ENCODE measurements at places on chromosomes 3 and 15. TPM values are rescaled to one million over a fixed set of nuclear protein-coding genes. Genes with fewer than 3 reads are reported as not detected.

DNA sequence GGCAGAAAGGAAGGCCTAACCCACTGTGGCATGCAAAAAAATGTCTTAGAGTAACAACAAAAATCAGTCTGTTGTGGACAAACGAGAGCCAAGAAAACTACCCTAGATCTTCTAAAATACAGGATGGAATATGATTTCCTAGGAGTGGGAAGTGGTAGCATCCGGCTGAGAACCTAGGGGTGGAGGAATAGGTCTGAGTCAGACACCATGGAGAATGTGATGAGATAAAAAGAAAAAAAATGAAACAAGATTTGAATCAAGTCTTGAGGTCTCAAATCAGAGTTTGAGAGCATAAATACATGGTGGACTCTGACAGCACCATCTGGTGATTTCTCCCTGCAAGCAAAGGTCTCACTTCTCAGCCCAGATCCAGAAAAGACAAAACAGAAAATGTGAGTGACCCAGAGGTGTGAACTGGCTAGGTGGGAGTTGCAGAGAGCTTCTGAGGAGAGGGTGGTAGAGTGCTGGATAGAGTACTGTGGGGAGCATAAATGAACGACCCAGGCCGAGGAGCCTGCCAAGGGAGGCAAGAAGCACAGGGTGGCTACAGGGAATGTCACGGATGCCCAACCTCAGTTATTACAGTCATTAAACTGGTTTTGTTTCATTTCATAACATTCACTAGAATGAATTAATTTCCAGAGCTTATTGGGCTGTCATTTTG, 27.6 kb upstream of the VEPH1 start:
- no peak for DNase-seq

DNA sequence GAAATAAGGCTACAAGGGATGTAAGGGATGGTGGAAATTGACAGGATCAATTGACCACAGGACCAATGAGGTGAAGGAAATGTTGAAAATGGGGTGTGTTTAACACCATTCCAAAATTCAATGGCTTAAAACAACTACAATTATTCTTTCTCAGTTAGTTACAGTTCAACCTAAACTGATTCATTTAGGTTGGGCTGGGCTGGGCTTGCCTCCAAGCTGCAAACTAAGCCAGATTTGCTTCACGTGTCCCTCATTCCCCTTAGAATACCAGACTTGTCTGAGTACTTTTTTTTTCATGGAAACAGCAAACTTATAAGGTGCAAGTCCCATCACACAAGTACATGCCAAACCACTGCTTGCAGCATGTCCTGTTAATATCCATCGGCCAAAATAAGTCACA, 280.1 kb downstream of the NEK10 start:
- no peak for DNase-seq

DNA sequence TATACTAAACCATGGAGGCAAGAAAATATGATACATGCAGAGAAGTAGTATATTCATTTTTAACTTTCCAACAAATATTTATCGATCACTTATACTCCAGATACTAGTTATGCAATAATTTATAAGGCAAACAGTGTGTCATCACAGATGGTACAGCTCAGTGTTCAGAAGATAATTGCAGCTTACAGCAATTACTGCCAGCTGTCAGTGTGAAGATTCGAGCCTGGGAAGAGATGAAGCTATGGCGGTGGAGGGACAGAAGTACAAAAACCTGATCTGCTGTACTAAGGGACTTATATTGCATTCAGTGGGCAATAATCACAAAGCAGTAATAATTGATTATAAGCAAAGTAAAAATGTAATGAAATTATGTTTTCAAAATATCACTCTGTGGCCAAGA, 170.6 kb upstream of the EPHA3 start:
- no peak for DNase-seq

- no peak for DNase-seq
Observed at GRCh38 chr3:3141939-3142338, 15.2 kb downstream of the TRNT1 start.

DNA sequence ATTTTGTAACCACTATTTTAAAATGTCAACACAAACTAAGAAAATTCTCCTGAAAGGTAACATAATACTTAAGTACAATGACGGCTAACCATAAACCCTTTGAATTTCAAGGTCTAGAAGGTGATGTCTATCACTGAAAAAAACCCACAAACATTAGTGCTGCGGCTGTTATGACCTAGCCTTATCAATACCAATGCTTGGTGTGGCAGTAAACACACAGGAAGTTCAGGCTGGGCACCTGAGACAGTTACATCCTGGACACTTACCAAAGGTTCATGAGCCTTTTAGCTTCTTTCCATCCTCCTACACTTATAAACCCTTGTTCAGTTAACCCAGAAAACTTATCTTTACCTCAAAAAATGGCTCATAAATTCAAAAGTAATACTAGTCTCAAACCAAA, 5.8 kb downstream of the HSPBAP1 start:
- DNase-seq: no peak

DNA sequence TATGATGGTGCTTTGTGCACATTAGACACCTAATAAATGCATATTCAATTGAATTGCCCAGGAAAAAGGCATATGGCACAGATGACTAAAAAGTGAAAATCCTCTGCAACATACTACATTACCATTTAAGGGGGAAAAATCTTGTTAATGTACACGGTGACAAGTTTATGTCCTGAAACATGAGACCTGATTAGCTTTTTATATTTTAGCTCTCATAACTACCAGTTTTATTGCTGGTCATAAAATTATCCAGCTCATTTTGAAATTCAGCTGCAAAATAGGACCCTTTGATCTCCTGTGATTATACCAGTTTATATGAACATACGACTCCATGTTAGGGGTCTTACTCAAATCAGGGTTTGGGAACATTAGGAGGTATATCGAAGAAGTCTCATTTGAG, 684.6 kb upstream of the CCDC54 start:
- no peak for DNase-seq

DNA sequence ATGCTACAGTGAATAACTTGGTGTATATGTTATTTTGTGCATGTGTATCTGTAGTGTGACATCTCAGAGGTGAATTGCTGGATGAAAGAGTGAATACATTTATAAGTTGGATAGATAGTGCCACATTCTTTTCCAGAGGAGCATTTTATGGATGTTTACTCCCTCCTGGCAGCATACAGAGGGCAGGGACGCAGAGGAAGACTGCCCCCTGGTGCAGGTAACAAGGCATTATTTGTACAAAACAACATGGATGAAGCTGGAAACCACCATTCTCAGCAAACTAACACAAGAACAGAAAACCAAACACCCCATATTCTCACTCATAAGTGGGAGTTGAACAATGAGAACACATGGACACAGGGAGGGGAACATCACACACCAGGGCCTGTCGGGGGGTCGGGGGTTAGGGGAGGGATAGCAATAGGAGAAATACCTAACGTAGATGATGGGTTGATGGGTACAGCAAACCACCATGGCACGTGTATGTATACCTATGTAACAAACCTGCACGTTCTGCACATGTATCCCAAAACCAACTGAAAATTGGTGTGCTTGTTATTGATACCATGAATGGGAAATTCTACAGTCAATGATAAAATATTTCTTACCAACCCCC, 57.9 kb upstream of the CTXND1 start:
- DNase-seq: peak; percentile 36

GRCh38 chr3:79285380-79285779, 482.4 kb downstream of the ROBO1 start:
- no peak for DNase-seq

- no peak for DNase-seq
Observed at GRCh38 chr3:45640091-45640507, 45.5 kb downstream of the LIMD1 start.

DNA sequence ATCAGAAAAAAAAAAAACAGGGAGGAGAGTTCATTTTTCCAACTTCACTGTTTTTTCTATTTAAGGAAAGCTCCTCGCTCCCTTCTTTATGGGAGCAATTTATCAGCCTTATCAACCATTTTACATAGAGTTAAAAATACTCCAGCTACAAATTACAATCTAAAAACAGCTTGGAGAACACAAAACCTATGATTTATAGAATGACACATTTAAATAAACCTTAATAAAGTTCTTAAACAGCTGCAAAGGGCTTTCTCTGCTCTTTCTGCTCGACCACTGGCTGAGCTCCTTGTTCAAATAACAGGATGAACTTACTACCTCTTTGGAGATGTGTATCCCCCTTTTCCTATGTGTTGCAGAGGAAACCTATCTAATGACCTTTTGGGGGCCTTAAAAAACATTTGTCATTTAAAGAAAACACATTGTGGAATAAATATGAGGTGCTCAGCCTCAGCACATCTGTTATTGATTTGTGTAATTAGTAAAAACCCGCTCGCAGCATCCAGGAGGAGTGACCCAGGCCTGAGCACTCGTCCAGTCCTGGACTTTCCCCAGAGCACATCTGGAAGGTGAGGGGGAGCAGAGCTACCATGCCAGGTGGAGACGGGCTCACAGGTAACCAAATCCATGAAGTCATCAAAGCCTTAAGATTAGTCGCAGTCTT, 231.2 kb downstream of the ATP8B4 start:
- no peak for DNase-seq

- DNase-seq: no peak
Observed at GRCh38 chr3:40845447-40845846, 320.7 kb downstream of the ZNF621 start.

DNA sequence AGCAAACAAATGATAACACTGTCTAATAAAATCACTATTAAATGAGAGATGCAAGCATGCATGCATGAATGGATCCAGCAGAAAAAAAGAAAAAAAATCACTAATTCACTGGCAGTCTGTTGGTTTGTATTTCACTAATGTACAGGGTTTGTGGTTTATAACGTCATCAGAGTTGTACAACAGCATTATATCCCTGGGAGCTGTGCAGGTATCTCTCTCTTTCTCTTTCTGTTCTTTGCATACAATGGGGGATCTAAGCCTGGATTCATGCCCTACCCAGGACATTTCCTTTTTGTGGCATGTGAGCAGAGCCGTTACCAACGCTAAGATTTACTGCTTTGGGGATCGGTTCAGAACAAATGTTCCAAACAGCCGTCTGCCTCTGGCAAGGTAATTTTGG, 229.5 kb downstream of the SOX2 start:
- DNase-seq: no peak

DNA sequence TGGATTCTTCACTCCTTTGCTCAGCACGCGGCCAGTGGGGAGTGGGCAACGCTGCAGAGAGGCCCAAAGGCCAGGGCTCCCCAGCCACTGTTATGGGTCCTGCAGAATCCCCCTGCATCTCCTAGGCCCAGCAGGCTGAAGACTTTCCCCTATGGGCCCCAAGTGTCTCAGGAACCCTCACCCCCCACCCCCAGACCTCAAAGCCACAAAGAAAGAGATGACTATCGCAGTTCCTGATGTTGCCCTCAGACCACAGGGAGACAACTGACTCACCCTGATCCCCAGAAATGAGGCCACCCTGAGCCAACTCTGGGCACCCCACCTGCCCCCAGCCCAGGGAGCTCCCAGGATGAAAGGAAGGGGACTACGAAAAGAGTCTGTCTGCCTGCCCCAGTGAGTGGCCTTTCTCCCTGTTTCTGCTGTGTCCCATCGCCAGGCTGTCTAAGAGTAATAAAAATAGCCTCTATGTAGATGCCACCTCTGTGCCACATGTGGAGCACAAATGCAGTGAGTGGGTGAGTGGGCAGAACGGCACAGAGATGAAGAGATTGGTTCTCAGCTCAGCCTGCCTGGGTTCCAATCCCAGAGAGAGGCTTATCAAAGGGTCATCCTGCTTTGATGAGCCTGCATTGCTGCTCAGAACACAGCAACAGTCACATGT, 283.0 kb downstream of the UACA start:
- DNase-seq: no peak

DNA sequence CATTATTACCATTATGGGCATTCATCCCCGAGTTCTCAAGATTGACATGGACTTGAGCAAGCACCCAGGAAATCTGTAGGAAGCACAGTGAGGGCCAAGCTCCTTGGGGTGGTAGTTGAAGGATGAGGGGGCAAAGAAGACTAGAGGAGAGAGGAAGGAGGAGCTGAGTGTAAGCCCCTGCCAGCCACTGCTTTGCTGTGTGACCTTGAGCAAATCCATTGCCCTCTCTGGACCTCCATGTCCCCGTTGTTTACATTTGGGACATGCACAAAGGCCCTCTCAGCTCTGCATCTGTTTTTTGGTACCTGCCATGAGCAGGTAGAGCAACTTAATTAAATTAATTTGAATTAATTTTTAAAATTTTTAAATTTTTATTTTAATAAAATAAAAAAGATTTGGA, 33.5 kb upstream of the SLC6A6 start:
- no peak for DNase-seq

- DNase-seq: no peak
Observed at GRCh38 chr3:12400616-12401194, 83.6 kb upstream of the TSEN2 start.

- no peak for DNase-seq
Observed at GRCh38 chr15:41502795-41503668, 9.4 kb downstream of the ITPKA start.

- DNase-seq: no peak
Observed at GRCh38 chr3:98462901-98463300, at the start of gene OR5K1. TSS of gene OR5K1 (plus strand) at chr3:98463201. CDS start at chr3:98469577, 6,376 bp downstream.

DNA sequence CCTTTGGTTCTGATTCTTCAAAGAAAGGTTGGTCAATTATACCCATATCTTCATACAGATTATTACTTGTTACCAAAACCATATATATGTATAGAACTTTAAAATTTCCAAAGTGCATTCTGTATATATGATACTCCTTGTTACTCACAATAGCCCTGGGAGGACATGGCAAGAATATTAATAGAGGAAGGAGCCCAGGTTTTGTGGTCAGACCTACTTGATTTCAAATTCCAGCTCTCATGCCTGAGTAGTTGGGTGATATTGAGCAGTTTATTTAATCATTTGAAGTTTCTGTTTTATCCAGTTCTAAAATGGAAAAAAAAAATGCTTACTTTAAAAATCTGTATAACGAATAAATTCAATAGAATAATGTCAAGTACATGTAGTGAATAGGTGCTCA, 2.5 kb downstream of the IL1RAP start:
- no peak for DNase-seq

- no peak for DNase-seq
Observed at GRCh38 chr3:53807117-53807810, 39.0 kb downstream of the CHDH start.

- DNase-seq: no peak
Observed at GRCh38 chr3:195078891-195079440, 192.0 kb downstream of the XXYLT1 start.

DNA sequence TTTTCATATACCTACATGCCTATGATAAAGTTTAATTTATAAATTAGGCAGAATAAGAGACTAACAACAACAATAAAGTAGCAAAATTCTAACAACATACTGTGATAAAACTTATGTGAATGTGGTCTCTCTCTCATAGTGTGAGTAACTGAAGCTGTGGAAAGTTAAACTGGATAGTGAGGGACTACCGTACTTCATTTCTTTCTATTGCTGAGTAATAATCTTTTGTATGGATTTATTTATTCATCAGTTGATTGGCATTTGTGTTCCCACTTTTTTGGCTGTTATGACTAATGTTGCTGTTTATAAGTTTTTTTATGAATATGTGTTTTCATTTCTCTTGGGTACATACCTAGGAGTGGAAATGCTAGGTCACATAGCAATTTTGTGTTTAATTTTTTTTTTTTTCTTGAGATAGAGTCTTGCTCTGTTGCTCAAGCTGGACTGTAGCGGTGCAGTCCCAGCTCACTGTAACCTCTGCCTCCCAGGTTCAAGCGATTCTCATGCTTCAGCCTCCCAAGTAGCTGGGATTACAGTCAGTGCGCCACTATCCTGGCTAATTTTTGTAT, 41.0 kb downstream of the RNF111 start:
- no peak for DNase-seq

DLG1 gene
- 31.7 TPM for total RNA-seq

GABRB3 gene
- 2.4 TPM for total RNA-seq

SPSB4 gene
- not detected for total RNA-seq
